ENCODE measurements at places on chromosomes 4 and X.

GRCh38 chrX:68571292-68571609 is 72.4 kb downstream of the YIPF6 start:
- no peak for DNase-seq

- no peak for DNase-seq
These were observed 196.2 kb downstream of the SNCA start for GRCh38 chr4:89640620-89641366.

DNA sequence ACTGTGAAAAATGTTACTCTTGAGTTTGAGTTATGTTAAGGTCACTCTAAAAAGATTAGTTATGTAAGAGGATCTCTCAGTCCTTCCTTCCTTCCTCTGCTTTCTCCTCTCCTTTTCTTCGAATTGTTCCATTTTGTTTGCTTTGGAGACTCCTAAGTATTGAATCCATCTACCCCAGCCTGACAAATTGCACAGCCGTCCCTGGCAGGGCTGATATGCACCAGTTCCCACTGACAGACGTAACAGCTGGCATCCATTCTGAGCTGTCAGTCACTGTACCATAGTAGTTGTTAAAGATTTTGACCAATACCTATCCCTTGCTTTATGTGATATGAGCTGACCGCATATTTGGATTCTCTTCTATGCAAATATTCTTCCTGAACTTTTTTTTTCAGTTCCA is 210.7 kb upstream of the IGFBP7 start:
- DNase-seq = no peak

GRCh38 chrX:151515237-151515636 is 48.2 kb upstream of the PASD1 start:
- DNase-seq = no peak

GRCh38 chr4:4800646-4801408 is 58.6 kb upstream of the MSX1 start:
- DNase-seq = no peak

- DNase-seq = no peak
These were observed 64.3 kb upstream of the WDR17 start for GRCh38 chr4:176001151-176002006.

- DNase-seq = no peak
These were observed 152.7 kb downstream of the TEX11 start for GRCh38 chrX:70755850-70756249.

DNA sequence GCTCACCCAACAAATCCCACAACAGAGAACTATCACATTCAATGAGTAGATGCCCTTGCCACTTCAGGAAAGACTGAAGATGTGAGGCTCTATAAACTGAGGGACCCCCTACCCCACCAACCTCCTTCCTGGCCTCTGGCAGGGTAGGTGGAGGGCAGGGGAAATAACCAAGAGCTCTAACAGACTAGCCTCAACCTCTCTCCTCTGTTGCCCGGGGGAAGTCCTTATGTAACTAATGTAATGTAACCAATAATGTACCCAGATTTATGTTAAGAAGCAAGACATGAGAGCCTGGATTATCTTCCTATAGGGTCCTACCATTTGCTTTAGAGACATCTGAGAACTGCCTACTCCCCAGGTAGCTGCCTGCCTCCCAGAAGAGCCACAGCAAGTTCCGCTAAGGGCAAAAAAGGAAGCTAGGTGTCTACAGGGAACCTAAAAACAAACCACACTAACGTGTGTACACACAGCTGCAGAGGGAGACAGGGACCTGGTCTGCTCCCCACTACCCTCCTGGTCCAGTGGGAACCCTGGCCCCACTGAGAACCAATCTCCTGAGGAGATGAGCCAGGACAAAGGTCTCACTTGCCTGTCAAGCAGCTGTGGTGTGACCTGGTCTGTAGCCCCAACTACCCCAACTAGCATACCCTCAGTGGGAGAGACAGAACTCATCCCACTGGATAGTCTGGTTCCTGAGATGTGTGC is 17.7 kb downstream of the OTUD5 start:
- DNase-seq = no peak

GRCh38 chr4:36111172-36111571 is 133.1 kb downstream of the ARAP2 start:
- DNase-seq = no peak

DNA sequence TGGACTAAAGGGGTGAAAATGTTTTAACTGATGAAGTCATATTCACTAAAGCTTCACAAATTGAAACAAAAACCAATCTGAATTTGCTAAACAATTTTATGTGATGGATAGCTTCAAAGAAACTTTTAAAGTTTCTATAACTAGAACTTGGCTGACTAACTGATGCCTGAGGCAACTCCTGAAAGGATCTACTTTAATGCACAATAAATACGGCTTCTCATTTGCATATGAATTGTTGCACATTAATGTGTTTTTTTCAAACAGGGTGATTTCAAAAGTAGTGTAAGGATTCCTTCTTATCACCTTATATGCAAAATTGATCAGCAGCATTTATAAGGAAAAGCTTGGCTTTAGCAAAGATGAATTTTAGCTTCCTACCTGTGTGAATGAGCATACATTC is 58.4 kb upstream of the ATOH1 start:
- no peak for DNase-seq

DNA sequence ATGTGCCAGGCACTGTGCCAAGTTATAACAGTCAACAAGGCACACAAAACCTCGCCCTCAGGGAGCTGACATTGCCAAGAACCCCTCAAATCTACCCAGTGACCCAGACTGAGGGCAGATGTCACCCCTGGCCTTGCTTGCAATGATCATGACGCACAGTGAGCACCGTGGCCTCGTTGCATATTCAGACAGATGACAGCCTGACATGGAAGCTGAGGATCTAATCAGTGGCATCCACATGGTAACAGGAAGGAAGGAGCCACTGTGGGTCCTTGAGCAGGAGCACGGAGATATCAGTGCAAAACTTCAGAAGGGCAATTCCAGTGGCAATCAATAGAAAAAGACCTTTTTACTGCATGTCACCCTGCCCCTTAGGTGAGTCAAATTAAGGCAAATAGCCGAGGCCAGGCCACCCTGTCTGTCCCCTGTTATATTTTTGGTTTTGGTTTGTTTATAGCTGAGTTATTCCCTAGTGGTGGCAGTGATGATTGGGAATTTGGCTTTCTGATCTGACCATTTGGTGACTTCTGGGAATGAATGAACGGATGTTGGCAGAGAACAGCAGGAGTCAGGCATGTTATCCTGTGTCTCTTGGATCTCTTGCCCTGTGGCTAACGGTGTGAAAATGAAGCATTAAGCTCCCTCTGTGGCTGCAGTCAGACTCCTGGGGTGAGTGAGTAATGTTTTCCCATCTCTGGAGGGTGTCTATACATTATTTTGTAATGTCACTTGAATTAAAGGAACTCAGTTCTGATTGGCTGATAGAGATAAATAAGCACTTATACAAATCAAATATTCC is 20.4 kb downstream of the WDR13 start:
- DNase-seq = no peak

DNA sequence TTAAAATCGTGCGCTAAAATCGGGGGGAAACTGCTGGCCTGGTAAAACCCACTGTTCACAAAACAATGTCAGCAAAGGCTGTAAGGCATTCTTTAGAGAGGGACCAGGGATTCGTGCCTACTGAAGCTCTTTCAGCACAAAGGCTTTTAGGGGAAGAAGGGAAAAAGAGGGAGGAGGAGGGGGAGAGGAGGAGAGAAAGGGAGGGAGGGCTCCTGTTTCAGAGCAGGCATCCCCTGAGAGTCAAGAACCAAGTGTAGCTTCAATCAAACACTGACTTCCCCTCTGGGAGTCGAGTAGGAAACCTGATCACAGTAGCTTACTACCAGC is 9.5 kb downstream of the BCOR start:
- no peak for DNase-seq

GRCh38 chr4:118282692-118283091 is 70.1 kb downstream of the PRSS12 start:
- DNase-seq = no peak

DNA sequence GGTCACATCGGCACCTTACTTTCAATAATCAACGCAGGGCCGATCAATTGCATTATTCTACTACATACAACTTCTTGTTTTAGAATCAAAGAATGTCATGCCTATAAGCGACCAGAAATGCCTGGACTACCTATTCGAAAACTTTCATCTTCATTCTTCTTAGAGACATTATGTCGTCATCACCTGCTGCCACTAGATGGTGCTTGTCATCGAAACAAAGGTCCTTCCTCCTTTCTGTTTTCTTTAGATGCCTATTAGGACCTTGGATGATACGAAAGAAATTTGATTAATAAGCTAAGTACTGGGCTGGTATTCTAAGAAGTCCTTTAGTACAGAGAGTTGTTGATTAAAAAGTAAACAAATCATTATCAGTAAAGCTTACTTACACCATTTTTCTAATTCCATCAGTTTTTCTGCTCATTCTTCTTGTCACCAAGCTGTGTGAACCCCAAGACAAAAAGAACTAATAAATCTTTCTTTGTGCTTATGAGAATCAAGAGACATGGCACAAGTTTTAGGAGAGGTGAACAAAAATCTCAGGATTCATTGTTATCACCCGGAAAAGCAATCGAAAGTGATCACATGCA is 154.5 kb upstream of the SLC4A4 start:
- DNase-seq = no peak

DNA sequence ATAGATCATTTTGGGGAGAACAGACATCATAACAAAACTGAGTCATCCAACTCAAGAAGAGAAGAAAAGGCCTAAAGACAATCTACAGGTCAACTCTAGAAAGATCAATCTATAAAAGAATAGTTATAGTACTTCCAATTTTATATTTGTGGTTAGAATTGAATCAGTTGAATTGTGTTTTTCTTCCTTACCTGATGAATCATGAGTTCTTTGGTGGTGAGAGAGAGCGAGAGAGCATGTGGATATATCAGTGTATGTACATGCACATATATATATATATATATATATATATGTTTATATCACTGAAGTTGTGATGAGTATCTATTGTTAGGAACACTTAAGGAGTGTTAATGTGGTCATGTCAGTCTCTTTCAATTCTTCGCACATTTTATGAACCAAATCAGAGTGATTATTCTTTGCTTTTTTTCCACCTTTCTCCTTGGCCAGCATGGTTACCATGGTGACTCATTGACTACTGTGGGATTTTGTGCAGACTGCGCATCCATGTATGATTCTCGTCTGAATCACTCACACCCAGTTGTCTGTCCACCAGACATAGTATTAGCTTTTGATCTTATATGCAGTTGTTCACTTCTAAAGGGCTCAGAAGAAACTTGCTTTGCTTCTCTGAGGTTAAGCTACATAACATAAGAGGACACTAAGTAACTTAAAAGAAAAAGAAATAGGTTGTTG is 90.4 kb upstream of the RAB40AL start:
- DNase-seq = no peak

DNA sequence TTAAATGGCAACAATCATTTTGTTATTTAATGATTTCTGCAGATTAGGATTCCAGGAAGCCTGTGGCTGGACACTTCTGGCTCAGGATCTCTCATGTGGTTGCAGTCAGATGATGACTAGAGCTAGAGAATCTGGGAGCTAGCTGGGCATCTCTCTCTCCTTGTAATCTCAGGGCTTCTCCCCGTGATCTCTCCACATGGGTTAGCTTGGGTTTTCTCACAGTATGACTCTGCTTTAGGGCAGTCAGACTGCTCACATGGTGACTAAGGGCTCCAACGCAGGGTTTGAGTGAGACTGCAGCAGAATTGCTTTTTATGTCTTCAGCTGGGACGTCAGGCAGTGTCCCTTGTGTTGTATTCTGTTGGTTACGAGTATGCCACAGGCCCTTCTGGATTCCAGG is 361.4 kb downstream of the CBLL2 start:
- DNase-seq = no peak

- peak; percentile 78 for DNase-seq
These were observed 254.5 kb downstream of the SPRY1 start for GRCh38 chr4:123651066-123651465.

DNA sequence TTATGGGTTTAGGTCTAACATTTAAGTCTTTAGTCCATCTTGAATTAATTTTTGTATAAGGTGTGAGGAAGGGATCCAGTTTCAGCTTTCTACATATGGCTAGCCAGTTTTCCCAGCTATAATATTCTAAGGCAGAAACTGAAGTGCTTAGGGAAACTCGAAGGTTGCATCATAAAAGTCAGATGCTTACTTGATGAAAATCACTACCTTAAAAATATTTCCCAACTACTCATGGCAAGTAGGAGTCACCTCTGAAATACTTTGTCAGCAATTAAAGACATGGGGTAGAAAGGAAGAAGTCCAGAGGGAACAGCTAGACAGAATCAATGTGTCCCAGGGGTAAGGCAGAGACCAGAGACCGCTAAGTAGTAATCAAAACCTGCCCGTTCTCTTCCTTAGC is 6.3 kb upstream of the AP1S2 start:
- no peak for DNase-seq

DNA sequence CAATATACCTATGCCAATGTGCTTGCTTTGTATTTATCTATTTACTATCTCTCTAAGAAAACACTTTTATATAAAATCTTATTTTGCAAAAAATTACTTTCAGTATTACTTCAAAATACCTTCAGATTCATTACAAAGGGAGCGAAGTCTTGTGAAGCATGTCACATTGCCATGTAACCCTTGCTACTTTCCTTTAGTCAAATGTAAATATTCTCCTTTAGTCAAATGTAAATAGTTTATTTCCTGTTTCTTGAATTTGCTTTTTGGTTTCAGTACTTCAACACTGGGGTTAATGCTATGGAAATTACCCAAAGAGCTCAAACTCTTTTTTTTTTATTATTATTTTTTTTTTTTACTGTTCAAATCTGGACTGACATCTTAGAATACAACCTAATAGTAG is 383.3 kb downstream of the GRXCR1 start:
- no peak for DNase-seq

DNA sequence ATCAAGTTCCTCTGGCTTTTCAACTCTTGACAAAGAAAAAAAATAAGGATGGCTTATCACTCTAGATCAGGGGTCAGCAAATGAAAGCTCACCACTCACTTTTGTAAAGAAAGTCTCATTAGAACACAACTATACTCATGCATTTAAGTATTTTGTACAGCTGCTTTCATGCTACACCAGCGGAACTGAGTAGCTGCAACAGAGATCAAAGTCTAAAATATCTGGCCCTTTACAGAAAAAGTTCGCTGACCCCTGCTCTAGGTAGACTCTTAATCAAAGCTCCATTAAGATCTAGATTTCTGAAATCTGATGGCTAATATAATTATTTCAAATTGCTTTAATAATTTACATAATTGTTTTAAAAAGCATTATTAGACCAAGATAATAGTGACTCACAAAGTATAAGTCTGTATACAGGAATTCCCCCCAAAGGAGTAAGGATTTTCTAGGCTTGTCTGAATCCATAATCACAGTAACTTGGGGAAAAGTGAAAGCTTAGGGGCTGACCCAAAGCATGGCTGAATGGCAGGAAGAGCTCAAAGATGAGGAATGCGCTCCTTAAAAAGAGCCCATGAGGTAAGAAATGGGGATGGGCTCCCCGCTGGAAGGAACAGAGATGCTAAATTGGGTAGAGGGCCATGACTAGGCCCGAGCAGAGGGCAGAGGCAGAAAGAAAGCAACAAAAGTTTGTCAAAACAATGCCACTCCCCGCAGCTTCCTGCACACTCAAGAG is 140.3 kb downstream of the SH3KBP1 start:
- DNase-seq = no peak

- no peak for DNase-seq
These were observed 22.3 kb downstream of the MORF4L2 start for GRCh38 chrX:103663981-103664762.

GRCh38 chr4:929096-929765 is 2.9 kb downstream of the GAK start:
- DNase-seq = no peak

GRCh38 chr4:110211007-110211769 is 12.8 kb upstream of the ELOVL6 start:
- no peak for DNase-seq
